ENCODE measurements at places on chromosomes 1 and 21.
A peak's percentile ranks its signal among the peaks of the same experiment; 100 is the strongest.

GRCh38 chr1:244050835-244051444 is at the start of gene ZBTB18:
TSS of gene ZBTB18 (plus strand) at chr1:244051283. CDS start at chr1:244051432, 149 bp downstream.
- DNase-seq = no peak

DNA sequence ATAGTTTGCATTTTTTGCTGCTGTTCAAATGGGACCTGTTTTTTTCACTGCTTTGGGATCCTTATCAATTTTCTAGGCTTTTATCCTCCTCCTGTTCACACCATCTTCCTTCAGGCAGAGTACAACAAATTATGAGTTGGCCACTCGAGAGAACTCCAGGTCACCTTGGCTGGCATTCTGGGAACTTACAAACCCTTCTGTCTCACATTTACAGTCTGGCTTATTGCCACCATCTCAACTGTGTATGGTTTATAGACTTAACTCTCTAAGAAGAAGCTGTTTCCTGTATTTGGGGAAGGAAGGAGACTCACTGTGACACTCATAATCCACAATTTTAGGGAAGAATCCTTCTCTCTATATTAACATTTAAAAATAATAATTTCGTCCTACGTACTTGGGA is 5.4 kb upstream of the ZNF691 start:
- DNase-seq = no peak

- no peak for DNase-seq
These were observed 738.4 kb downstream of the USP25 start for GRCh38 chr21:16468184-16468583.

DNA sequence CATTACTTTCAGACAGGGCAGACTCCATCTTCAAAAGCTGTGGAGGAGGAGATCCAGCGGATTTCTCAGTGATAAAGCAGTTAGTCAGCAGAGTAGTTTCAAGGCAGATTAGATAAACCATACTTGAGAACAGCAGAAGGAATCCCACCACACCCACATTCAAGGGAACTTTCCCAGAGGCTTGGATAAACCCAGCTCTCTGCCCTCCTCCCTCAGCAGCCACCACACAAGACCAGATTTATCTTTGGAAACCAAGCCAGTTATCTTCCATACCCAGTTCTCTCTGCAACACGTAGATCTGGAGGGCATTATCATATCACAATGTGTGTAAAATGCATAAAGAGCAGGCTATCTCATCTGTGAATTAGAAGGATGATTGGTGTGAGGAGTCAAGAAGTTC is 40.2 kb downstream of the GFI1 start:
- no peak for DNase-seq

- DNase-seq = peak; percentile 38
These were observed at the start of gene VANGL2 for GRCh38 chr1:160400223-160400645. TSS of gene VANGL2 (plus strand) at chr1:160400564. CDS start at chr1:160415838, 15,274 bp downstream.

- DNase-seq = no peak
These were observed 31.6 kb downstream of the CDK18 start for GRCh38 chr1:205535866-205536758.

GRCh38 chr1:172670791-172671190 is 11.9 kb downstream of the FASLG start:
- DNase-seq = no peak

DNA sequence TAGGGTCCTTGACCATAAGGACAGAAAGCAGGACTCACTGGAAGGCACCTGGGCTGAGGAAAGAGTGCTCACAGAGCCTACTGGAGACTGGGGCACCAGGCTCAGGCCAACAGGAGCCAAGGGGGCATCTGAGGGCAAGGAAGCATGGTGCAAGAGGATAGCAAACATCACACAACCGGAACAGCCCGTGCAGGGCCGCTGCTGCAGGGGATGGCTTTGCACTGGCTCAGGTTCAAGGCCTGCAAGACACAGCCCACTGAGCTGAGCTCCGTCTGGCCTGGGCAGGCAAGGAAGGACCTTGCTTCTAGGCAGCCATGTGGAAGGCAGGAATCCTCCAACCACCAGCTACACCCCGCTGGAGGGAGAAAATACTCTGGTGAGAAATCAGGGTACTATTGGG is 59.8 kb upstream of the KIF26B start:
- DNase-seq = no peak

DNA sequence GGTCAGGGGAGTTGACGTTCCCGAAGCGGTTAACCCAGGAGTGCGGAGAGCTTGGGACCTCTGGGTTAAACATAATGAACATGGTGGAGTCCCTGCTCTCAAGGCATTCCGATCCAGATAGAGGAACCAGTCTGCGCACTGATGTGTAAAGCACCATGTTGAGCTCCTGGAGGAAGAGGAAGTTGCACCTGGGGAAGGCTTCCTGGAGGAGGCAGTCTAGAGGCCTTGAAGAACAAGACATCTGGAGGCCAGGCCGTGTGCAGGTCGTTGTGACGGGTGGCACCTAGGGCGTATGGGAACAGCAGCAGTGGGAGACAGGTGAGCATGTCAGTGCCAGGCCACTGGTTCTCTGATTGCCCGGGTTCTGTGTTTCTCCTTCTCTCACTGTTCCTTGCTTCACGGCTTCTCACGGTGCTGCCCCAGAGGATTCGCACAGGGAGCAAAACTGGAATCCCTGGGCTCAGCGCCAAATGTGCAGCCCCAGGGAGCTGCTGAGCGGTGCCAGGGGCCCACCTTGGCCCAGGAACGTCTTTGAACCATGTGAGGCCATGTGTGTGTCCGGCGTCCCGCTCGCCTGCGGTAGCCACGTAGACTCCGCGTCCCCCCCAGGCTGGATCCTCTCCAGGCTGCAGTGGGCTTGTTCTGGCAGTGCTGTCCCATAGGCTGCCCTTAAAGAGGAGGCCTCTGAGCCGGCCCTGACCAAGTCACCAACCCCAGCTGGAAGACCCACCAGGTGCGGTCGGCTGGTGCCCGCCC is 122.9 kb upstream of the GALNT2 start:
- DNase-seq = no peak

- no peak for DNase-seq
These were observed 7.5 kb downstream of the SELENOF start for GRCh38 chr1:86906419-86906818.

DNA sequence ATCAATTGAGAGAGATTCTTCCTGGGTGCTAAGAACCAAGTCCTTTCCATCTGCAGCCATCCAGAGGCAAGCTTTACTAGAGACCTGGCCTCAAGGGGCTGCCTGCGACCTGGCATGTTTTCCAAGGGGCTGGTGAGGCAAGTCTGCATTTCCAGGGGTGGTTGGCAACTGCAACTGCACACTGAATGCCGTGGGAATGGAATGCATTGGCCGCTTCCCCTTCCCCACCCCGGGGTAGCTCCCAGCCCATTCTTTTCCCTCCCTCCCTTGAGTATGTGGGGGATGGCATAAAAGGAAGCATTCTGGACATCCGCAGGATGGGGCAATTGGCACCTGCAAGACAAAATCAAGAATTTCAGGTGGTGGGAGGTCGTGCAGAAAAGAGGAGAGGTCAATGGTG is 155.1 kb downstream of the IGSF21 start:
- DNase-seq = no peak

GRCh38 chr1:203271018-203271743 is 34.1 kb upstream of the BTG2 start:
- no peak for DNase-seq

- no peak for DNase-seq
These were observed 10.7 kb downstream of the YBX1 start for GRCh38 chr1:42692911-42693310.

DNA sequence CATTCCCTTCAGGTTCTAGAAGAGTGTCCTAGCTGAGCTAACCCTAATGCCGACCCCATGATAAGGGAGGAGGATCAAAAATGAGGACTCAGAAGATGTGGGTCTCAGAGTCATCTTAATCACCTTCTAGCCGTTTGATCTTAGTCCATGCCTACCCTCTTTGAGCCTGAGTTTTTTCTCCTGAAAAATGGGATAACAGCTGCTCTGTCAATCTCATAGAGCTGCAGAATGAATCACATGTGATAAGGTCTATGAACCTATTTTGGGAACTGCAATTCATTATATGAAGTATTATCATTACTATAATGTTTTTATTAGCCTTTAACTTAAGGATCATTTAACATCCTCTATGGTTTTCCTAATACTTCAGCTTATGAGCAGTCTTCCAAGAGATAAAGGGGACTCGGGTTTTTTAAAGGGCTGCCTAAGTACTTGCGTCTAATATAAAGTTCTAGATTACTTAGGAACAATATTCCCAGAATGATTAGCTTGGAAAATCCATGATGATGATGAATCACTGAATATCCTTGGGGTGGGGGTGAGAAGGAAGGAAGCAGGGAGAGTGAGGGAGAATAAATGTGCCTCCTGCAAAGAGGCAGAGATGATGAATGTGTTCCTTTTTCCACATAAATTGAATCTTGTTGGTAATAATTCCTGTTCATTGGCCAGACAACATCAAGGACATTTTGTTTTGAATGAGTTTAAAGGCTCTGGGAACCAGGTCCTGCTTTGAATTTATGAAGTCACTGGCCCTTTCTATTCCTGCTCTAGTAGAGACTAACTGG is 66.8 kb downstream of the COLGALT2 start:
- no peak for DNase-seq

GRCh38 chr1:150281221-150281757 is 1.1 kb upstream of the CIART start:
- DNase-seq = peak; percentile 34

DNA sequence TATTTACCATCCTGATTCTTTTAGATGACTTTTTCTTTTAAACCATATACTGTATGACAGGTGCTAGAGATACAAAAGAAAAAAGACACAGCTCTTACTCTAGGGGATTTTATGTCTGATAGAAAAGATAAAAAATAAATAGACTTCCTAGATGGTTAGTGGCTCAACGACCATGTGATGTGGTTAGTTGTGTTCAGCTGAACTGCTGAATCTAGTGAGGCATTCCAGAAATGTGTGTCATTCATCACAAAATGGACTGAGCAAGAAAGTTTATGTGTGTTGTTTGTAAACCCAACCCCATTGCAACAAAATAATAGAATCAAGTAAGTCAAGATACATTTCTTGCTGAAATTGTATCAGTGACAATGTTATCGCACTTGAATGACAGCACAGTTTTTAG is 205.8 kb upstream of the LYPLAL1 start:
- no peak for DNase-seq

DNA sequence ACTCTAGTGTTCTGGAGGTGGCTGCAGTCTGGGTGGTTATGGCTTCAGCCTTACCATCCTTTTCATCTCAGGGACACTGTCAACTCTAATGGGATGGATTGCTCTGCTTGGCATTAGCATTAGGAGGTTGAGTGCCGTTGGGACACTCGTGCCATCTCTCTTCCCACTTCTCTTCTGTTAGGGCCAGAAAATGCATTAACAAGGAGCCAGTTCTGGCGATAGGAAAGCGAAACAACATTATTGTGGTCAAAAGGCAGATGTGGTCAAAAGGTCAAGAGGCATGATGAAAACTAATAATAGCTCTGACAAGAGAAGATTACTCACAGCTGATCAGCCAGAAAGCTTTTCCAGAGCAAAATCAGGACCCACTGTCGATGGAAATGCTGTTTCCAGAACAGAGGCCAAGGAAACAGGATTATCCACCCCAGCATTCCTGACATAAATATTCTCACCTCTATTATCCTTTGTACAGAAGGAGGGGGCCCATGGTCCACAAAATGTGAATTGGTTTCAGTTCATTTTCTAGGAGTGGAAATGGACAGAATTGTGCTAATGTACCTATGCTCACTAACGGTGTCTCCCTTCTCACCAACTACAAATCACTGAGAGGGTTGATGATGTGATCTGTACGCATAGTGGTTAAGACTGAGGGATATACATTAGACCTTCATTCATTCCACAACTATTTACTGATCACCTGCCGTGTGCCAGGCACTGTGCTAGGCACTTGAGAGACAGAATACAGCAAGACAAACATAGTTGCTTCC is 72.0 kb downstream of the ST6GALNAC5 start:
- no peak for DNase-seq

DNA sequence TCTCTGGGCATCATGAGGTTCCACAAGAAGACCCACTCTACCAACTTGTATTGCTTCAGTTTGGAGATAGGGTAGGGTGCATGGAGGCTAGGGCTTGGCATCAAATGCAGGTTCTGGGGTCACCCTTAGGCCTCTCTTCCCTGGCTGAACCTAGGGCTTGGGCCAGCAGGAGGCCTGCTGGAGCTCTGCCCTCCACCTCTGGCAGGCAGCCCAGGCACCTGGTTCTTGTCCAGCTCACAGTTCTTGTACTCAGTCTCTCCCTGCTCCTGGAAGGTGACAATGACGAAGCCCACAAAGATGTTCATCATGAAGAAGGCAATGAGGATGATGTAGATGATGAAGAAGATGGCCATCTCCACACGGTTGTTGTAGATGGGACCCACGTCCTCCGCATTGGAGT is 37.5 kb upstream of the KIF21B start:
- DNase-seq = no peak

- DNase-seq = no peak
These were observed 3.8 kb downstream of the PDPN start for GRCh38 chr1:13587256-13588030.

DNA sequence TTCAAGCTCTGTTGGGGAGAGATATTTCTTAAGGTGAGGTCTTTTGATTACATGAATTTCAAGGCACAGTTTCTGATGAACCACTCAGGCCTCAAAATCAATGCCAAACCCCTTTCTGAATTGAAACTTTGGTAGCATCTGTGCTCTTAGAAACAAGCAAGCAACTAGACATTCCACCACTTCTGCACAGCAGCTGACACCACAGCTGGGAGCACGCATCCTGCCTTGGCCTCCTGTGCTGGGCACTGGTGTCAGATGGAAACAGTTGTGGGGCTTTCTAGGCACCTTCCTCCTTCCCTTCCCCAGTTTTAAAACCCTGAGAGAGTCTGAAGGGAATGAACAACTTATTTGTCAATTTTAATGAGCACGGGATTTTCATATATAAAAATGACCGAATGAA is 360.2 kb downstream of the ADGRL2 start:
- DNase-seq = no peak

DNA sequence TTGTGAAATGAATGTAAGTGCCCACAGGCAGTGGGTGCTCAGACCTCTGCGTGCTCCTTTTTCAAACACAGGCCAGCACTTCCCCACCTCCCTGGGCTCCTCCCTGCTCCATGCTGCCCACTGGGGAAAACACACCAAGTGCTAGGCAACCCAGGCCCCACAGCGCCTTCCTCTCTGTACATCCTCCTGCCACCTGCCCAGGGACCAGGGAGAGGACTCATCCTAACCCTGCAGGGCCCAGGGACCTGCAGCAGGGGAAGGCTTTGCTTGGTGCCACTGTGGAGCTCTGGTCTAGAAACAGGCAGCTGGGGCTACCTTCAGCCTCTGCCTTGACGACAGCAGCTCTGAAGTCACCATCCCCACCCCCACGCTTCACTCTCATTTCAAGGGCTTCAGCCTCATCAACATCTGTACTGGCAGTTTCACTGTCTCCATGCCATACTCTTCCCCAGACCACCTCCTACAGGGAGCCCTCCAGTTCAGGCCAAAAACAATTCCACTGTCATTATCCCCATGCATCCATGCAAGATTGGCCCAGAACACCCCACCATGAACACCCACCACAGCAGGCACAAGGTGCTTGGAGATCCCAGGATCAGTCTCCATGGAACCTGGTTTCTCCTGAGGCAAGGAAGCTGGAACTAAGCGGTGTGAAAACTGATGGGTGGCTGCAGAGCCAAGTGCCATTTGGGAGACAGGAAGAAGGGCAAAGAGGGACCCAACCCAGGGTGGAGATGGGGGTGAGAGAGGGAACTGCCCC is 1.1 kb downstream of the IGSF8 start:
- DNase-seq = no peak

GRCh38 chr1:236489710-236490377 is 33.9 kb upstream of the LGALS8 start:
- DNase-seq = no peak

All from activated T-cell treated with anti-CD3 and anti-CD28 coated beads for 1 hour (primary cell).